ENCODE measurements at places on chromosomes 2 and 18.

DNA sequence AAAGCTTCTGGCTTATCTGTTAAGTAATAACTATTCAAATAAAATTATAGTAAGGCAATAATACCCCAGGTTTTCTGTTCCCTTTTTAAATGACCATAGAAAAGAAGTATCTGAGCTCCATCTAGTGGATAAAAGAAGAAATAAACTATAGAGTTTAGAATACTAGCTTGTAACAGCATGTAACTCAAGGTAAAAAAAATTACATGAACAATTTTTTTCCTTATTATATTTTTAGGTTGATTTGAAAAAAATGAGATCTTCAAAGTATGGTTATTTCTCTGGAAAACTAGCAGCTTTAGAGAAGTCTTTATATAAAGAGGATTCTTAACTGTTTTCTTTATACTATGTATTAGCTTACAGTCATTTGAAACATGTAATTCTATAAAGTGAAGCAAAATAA, 58.1 kb downstream of the NCKAP1 start:
- peak; percentile 50 for DNase-seq

DNA sequence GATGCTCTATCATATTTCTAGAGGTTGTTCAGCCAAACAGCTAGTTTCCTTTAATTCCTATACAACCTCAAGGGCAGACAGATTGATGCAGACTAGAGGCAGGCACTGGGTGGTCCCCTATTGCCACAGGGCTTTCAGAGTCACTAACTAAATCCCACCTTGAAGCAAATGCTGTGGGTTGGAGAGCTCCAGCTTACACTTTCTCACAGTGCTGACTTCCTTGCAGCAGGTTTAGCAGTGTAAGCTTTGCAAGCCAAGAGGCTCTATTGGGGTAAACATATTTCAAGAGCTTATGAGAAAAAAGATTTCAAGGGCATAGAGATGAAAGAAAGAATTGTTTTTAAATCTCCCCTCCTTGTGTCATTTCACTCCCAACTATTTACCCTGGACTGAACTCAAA, 366.5 kb upstream of the CRIM1 start:
- no peak for DNase-seq

GRCh38 chr2:236613612-236614011, 44.0 kb downstream of the ACKR3 start:
- DNase-seq, result no peak

DNA sequence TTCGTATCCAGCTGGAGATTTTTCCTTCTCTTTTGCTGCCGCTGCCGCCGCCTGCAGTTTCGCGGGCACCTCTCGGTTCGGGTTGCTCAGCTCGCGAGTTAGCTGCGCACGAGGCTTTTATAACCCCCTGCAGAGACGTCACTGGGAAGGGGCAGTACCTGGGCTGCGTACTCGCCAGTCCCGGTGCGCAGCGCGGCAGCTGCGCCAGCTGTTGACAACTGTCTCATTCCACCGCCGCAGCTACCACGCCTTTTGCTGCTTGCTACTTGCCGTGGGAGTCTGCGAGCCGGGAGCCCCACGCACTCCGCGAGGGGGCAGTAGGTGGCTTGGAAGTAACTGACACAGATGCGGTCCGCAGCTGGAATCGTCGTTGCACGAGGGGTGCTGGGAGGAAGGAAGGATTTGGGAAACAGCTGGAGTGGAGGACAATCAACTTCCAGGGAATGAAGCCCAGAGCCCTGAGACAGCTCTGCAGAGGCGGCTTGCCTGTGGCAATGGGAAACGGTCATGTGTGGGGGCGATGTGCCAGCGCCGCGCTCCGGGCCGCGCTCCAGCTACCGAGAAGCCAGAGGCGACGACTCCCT, at the start of gene TACR1:
TACR1 (minus strand) TSS at position 93 of the 584 bp plus-strand sequence. CDS start 586 bp downstream, outside the sequence.
- no peak for DNase-seq

DNA sequence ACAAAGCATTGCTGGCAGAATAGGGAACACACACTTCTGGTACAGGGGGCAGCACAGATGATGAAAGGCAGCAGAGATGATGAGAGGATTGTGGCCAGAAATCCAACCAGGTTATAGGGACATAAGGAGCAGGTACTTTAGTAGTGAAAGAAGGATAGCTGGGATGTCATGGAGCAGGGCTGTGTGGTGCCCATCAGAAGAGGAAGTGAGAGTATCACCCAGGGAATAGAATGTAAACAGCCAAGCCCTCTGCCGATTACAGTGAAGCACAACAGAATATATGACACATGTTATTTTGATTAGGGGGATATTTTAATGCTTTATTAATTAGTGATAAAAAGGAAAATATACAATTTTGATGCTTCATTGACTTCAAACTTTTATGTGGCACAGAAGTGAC, 883.4 kb upstream of the CDH2 start:
- no peak for DNase-seq

DNA sequence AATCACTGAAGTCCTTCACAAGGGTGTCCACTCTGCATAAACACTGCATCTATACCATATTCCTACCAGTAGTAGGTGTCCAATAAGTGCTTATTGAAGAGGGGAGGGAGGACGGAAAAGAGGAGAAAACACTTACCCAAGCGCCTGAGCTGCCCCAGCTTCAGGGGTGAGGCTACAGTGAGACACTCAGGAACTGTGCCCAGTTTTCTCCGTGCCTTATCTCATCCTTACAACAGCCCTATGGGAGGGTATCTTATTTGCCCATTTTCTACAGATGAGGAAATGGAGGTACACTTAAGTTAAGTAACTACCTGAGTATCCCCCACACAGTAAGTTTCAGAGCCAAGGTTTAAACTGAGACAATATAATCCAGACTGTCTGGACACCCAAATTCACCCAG, 41.5 kb downstream of the RNF152 start:
- no peak for DNase-seq

DNA sequence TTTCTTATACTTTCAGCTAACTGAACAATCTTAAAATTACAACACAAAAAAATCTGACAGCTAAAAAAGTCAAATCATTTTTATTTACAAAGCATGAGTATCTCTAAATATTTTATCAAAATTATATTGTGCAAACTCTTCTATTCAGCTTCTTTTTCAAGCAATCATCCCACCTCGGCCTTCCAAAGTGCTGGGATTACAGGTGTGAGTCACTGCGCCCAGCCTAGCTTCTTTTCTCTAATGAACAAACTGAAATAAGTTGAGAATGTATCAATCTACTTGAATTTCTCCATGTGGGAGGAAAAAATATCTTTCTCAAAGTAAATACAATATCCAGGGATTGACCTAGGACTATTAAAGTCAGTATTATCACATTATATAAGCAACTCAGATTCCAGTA, 14.9 kb downstream of the NDUFS1 start:
- no peak for DNase-seq

DNA sequence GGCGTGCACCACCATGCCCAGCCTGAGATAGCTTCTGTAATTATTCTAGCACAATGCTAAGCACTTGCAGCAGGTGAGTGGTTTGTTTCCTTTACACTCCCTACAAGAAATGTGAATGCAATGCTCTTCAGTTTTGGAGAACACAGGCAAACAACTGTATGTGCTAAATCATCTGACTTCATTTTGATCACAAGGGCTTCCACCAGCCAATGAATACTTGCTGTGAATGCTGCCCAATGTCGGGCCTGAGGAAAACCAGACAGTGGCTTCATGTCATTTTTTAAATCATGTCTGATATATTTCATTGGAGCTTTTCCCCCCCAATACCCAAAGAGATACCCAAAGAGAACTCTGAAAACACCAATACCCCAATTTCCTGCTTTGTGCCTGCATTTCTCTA, 155.6 kb upstream of the XPO1 start:
- no peak for DNase-seq

DNA sequence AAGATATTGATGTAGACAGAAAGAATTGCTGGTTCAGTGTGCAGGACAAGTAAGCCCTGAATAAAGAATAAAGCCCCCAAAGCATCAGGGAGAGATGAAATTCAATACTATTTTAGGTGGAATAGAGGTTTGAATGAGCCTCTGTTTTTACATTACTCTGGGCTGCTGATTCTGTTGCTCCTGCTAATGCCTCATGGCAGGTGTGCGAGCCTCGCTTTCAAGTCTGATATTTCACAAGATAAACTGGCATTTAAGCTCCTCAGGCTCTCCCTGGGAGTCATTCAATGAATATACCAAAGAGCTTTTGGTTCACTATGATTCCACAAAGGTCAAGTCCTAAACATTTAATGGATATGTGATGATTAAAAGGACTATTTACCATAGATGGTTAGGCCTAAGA, 601.0 kb upstream of the SLC39A10 start:
- DNase-seq, result no peak

- no peak for DNase-seq
Measured at GRCh38 chr2:118577202-118577601, 270.2 kb downstream of the EN1 start.

DNA sequence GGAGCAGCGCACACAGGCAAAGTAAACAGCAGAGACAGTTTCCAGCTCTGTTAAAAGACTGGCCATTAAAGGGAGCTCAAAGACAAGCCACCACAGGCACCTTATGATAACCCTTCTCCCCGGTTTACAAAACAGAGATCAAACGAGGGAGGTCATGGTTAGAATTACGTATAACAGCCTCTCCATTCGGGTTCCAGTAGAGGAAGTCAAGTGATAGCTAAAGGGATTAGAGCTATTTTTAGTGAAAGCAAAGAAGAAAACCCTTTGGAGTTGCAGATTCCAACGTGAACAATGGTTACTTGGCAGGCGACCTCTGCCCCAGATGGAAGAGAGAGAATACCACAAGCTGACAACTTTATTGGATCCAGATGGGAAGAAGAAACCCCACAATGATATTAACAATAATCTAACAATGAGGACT, 31.2 kb upstream of the EDAR start:
- no peak for DNase-seq

- no peak for DNase-seq
Measured at GRCh38 chr2:84958135-84959059, 12.6 kb upstream of the KCMF1 start.

GRCh38 chr2:29009711-29010677, 28.9 kb downstream of the TOGARAM2 start:
- no peak for DNase-seq

DNA sequence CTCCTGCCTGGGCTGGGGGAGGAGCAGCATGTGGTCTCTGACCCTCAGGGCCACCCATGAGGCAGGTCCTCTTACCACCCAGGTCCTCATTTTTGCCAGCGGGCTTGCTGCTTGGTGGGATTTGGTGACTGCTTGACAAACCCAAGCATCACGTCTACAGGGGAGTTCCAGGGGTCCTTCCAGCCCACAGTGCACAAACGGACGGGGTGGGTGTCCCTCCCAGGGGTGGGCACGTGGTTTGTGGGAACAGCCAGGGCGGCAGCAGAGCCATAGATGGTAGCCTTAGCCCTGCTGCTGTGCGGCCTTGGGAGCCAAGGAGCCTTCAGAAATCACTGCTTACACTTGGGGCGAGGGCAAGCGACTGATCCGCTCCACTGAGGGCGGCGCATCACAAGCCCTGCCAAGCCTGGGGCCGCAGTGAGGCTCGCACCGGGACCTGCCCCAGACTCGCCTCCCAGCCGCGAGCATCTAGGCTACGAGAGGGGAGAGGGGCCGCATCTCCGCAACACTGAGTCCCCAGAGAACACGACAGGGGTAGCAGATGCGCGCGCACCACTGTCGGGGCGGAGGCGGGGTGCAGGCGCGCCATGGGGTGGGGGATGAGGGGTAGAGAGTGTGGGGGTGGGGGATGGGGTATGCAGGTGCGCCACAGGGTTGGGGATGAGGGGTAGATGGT, 36.9 kb downstream of the SNED1 start:
- no peak for DNase-seq

- DNase-seq, result no peak
Measured at GRCh38 chr18:35024965-35025364, 16.2 kb upstream of the MAPRE2 start.

DNA sequence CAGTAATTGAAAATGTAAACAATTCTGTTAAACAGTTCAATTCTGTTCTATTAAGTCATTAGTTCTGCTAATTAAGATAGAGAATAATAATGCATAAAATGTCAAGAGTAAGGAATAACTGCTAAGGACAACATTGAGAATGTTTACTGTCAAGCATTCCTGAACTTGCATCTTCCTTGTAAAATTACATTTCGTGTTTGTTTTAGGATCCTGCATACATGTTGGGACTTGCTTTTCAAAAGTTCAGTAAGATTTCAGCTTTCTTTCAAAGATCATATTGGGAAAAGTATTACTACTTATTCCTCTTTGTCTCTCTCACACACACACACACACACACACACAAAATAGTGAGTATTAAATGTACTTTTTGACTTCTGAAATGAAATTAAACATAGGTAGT, 20.5 kb downstream of the DYNC1I2 start:
- DNase-seq, result no peak

- DNase-seq, result no peak
Measured at GRCh38 chr18:56935434-56936040, 211.3 kb upstream of the BOD1L2 start.

DNA sequence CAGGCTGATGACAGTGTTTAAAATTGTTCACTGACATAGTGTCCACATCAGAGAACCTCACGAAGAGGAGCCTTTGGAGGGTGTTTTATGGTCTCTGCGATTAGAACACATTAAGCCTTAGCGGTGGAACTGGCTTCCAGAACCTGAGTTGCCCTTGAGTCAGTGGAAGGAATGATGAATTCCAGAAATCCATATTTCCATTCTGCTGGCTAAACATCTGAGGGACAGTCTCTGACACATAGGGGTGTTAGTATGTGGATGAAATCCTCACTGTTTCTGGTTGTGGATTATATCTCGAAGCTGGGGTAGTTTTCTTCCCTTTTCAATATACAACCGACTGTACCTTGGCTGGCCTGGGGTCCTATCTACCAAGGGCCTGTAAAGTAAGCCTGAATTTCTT, 4.0 kb downstream of the CASP10 start:
- no peak for DNase-seq

GRCh38 chr2:108193251-108193650, 46.5 kb upstream of the SULT1C3 start:
- no peak for DNase-seq

DNA sequence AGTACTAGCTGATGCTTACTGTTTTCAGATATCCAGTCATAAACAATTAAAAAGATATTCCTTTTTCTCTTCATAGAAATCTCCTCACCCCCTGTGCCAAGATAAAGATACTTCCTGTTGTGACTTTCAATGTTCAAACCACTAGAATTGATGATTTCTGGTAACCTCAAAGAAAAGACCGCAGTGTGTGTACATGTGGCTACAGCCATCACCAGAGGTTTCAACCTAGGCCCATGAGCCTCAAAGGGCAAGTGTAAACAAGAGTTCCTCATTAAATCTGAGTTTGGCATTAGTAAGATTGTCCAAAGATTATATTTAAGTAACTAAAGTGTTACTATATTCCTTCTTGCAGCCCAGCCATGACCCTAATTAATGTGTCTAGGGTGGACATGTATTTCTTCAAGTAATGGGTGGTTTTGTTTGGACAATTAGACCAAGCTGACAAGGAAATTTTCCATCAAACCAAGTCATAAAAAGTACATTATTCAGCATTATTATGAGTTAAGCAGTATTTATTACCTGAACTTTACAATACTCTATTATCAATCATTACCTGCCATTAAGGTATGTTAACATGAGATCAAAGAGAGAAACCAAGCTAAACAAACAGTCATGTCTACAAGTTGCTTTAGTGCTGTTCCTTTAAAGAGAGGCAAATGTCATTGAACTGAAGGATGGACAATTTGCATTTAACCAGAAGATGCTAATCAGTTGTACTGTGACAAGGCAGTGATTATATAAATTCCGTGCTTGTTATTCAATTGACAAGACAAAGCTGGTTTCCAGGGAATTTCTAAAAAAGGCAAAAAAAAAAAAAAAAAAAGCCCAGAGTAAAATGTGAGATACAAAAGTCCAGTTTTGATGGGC, 382.7 kb downstream of the LNPK start:
- no peak for DNase-seq

GRCh38 chr18:11035376-11035775, 114.0 kb downstream of the PIEZO2 start:
- no peak for DNase-seq
